K562 (cell line): ENCODE measurements at places on chromosomes 5 and 9. TPM values are rescaled to one million over a fixed set of nuclear protein-coding genes. Genes with fewer than 3 reads are reported as not detected.

Gene OBP2B
- total RNA-seq, result not detected in 2 replicates

Gene SCGB3A2
- total RNA-seq, result 0.35 TPM in 1 of 2 replicates, not detected in the other

Gene SLC34A1
- not detected in 2 replicates for total RNA-seq

Gene IL5
- not detected in 2 replicates for total RNA-seq

DNA sequence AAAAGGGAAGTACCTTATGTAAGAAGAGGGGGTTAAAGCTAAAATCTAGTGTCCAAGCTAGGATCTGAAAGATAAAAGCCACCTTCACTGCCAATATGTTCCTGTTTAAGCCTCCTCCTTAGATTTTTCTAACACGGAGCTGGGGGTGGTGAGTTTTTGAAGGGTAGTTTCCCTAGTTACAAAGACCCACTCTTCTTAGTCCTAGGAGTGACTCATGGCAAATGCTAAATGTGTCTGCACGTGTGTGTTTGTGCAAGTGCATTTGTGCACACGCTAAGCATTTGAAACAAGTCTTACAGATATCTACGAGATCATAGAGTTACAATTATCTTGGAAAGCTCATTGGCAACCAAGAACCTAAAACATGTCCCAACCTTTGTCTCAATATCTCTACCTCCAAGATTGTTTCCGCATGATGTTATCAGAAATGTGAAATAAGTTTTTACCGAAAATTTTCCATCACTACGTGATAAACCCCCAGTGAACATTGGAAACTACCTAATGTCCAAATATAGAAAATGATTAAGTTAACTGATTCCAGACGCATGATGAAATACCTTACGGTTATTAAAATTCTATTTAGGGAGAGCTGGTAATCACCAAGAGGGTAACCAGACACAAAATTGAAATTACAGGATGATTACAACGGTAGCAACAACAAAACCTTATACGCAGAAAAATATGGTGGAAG, 78.0 kb upstream of the HRH2 start:
- peaks cover 12% of the 10 kb centered on the region; the same call in 2 of the 3 replicates for H3K27me3 ChIP-seq
- H3K27ac ChIP-seq, result no peak overlapping the region

DNA sequence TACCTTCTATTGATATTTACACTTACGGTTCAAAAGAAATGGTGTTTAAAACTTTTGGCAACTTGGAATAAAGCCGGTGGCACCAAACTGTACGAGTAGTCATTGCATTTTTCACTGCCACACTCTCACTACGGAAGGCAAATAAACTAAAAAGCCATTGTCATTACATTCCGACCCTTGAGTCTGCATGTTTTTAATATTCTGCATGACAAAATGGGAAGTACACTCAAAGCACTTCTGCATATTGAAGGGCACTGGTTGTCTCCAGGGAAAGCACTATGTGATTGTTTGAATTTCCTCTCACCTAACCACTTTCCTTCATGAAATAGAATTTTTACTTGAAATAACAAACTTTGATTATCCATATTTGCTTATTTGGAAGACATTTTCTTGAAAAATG, 426.3 kb downstream of the CETN3 start:
- H3K4me3 ChIP-seq, result no peak overlapping the region
- no peaks in the 10 kb centered on the region for H3K4me1 ChIP-seq
- H3K36me3 ChIP-seq, result no peaks in the 10 kb centered on the region
- no peak for DNase-seq

DNA sequence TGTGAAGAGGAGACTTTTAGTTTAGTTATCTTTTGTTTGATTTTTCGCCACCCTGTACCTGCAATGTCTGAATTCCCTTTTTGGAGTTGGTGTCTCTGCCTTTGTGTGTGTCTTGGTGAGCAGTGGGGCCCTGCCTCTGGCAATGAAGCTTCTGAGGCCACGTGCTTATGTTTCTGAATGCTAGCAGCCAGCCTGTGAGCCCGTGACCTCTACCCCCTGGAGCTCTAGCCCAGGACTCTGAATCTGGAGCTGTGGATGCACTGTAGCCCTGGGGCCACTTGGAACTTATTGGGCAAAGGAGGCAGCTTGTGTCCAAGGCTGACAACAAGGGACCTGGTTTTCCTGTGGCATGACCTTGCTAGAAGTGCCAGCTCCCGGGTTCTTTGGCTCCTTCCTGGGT, 19.4 kb downstream of the ENTREP1 start:
- no peak overlapping the region for H3K4me3 ChIP-seq
- H3K27me3 ChIP-seq, result no peaks in the 10 kb centered on the region
- DNase-seq, result no peak
- H3K36me3 ChIP-seq, result no peaks in the 10 kb centered on the region
- no peak overlapping the region for H3K27ac ChIP-seq

DNA sequence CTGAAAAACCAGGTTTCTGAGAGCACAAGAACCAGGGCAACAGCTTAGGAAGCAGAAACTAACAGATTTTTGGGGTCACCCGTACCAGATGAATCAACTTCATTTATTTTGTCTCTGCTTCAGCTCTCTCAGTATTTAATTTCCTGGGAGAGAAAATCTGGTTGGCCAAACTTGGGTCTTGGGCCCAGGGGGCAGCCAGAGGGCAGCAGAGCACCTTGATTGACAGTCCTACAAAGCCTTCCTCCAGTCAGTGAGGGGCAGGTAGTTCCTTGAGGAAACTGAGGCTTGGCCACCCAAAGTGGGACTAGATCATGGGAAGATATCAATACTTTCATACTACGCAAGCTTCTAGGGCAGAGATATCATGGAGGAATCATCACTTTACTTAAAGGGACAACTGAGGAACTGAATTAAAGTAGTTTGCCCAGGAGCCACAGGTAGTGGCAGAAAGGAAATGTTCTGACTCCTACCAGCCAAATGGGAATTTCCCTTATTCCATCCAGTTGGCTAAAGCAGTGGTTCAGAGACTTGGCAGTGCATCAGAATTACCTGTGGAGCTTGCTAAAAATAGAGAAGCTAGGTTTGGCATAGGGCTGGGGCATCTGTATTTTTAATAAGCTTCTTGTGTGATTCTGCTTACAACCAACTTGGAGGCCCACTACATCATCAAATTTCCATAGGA, 21.5 kb upstream of the ARHGAP26 start:
- no peak overlapping the region for H3K27ac ChIP-seq
- no peaks in the 10 kb centered on the region for H3K4me1 ChIP-seq
- H3K27me3 ChIP-seq, result no peaks in the 10 kb centered on the region
- DNase-seq, result peak; percentile 23

GRCh38 chr5:56729488-56729887, 85.9 kb upstream of the MAP3K1 start:
- peaks cover 2% of the 10 kb centered on the region; the same call in 1 of the 3 replicates for H3K27me3 ChIP-seq
- H3K4me1 ChIP-seq, result no peaks in the 10 kb centered on the region
- H3K4me3 ChIP-seq, result no peak overlapping the region
- DNase-seq, result no peak

DNA sequence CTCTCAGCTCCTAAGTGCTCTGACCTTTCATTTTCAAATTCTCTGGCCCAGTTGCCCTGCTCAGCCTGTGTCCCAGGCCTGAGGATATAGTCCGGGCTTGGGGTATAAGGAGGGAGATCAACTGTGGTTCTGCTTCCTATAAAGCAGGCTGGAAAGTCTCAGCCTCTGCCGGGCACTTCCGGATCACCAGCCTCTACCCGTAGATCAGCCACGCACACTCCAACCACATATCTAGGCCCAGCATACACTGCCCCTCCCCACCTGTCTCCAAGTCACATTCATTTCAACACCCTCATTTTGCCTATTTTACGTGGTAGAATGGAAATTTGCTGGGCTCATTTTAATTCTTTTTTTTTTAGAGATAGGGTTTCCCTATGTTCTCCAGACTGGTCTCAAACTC, 3.1 kb downstream of the ZER1 start:
- H3K4me3 ChIP-seq, result no peak overlapping the region
- H3K27me3 ChIP-seq, result no peaks in the 10 kb centered on the region
- peaks cover 5% of the 10 kb centered on the region; the same call in 1 of the 3 replicates for H3K36me3 ChIP-seq
- DNase-seq, result peak; percentile 41
- H3K27ac ChIP-seq, result peak overlapping the region; percentile 43; the same call in 1 of the 3 replicates

- no peak overlapping the region for H3K4me3 ChIP-seq
- H3K4me1 ChIP-seq, result peaks cover 14% of the 10 kb centered on the region
- peaks cover 2% of the 10 kb centered on the region; the same call in 2 of the 3 replicates for H3K27me3 ChIP-seq
- H3K27ac ChIP-seq, result no peak overlapping the region
- H3K36me3 ChIP-seq, result peaks cover 19% of the 10 kb centered on the region; the same call in 2 of the 3 replicates
These were observed 27.8 kb downstream of the CSF1R start for GRCh38 chr5:150058480-150059126.

DNA sequence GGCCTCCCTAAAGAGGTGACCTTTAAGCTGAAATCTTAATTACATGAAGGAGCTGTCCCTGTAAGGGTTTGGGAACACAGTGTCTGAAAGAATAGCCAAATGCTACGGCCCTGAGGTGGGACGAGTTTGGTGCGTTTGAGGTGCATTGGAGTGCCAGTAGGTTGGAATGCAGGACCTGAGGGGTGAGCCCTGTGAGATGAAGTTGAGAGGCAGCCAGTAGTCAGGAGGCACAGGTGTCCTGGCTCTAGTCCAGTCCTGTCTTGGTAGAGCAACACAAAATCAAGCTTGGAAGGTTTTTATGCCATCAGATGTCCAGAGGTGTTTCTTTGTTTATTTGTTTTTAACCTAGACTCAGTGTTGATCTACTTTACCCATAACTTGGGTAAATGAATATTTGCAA, 108.5 kb downstream of the ARHGAP26 start:
- H3K27me3 ChIP-seq, result peaks cover 9% of the 10 kb centered on the region; the same call in 1 of the 2 replicates
- H3K4me3 ChIP-seq, result no peak overlapping the region
- no peaks in the 10 kb centered on the region for H3K4me1 ChIP-seq
- no peak overlapping the region for H3K27ac ChIP-seq
- no peak for DNase-seq

GRCh38 chr5:171494452-171495121, 75.1 kb downstream of the FGF18 start:
- no peaks in the 10 kb centered on the region for H3K27me3 ChIP-seq
- peaks cover 24% of the 10 kb centered on the region for H3K4me1 ChIP-seq
- peak overlapping the region; percentile 75 for H3K27ac ChIP-seq
- H3K4me3 ChIP-seq, result no peak overlapping the region
- no peaks in the 10 kb centered on the region for H3K36me3 ChIP-seq
